Stimulated activated naive CD4-positive, alpha-beta T cell treated with Interleukin-2 at 50 U/mL for 16 hours (primary cell): ENCODE measurements at places on chromosomes 1 and 21.

DNA sequence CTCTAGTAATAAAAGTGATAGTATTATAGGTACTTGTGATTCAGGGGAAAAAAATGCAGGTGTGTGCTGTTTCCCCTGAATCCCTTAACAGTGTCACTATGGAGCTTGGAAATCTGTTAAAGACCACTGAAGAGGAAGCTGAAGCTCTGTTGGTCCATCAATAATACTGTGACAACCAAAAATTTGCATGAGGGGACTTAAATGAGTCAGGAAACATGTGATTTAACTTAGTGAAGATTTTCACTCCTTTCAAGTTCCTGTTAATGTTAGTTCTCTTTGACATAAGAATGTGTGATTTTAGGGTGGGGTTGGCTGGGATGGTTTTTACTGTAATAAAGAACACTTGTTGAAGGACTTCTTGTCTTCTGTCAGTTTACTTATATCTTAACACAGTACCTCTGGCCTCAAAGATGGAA lies 32.0 kb downstream of the VANGL2 start:
- no peak for DNase-seq

DNA sequence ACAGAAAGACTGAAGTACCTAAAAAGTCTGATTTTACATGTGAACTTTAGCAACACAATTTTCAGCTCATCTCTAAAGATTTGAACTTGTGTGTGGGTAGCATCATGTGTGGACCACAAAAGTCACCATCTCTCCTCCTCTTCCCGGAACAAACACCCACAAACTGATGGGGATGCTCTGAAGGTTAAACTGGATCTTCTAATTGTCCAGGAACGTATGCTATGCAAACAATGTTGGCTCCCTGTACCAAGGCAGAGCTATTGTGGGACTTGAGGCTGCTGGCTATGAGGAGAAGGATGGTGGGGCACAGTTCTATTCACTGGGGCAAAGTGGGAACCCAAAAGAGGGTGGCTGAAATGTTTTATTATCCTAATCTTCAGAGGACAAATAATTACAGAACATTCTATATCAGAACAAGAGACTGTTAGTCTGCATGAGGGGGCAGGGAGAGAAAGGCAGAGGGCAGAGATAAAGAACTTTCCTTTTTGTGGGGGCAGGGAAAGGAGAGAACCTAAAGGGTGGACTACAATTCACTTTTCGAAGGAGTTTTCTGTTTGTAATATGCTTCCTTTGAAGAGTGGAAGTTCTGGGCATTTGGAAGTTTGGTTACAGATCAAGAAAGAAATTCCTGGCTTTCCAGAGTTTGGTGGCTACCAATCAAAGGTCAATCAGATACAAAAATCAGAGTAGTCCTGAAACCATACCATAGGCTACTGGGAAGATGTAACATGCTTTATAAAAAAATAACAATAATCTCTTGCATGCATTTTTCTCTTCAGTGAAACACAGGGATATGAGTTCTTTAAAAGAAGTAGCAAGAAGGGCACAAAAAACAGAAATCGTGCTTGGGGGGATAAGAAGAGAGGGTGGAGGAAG lies 62.9 kb downstream of the GADD45A start:
- DNase-seq, result no peak

DNA sequence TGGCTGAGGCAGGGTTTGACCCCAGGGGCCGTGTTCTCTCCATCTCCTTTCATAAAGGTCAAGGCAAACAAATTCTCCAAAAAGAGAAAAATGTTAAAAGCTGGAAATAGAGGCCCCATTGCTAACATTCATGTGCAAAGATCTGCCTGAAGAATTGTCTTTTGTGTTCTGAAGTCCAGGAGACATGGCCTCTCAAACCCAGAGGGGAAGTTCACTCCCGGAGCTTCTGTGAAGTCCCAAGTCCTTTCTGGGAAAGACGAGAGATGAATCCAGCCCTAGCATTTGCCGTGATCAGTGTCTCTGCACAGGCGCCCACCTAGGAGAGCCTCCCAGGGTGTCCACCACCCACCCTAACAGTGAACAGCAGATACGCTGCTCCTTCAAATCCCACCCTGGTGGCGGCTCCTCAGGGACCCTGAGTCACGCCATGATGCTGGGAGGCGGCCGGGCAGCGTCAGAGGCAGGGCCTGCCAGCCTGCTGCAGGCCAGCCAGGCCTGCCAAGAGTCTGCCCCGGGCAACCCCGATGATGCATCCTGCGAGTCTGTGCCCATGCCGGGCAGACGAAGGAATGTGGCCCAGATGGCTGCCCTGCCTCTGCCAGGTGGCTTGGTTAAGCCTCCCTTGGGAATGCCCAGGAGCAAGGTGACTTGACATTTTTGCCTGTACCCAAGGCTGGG lies 5.2 kb upstream of the C2CD2 start:
- DNase-seq, result no peak

- no peak for DNase-seq
Observed at GRCh38 chr21:42159560-42160110, 59.3 kb upstream of the ABCG1 start.

GRCh38 chr1:76919085-76919484 lies 51.8 kb downstream of the ST6GALNAC5 start:
- DNase-seq, result no peak
